ENCODE measurements at places on chromosomes 12 and 14.

DNA sequence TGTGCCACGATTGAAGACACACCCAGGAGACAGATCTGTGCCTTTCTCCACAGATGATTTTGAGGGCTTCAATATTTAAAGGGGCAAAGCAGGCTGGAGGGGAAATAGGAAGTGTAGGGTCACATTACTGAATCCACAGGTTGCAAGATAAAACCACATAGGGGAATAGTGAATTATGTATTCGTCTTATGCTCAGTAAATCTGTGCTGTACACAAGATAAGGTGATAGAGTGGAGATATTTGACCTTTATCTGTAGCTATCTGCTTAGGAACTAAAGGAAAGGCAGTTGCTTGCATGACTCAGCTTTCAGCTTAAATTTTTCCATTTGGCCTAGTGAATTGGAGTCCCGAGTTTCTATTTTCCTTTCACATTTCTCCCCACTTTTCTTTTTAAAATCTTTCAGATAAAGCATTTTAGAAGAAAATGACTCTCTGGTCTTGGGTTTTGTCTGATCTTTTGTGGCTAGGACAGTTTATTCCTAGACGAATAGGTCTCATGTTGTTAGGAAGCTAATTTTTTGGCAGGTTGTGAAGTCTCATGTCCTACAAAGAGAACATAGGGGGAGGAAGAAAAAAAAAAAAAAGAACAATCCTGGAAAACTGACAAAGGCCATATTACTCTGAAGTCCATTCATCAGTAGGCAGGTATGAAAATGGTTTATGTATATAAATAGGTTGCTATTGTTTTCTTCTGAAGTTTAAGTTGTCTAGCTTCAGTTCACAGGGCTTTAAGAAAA, 55.4 kb downstream of the FBXO33 start:
- DNase-seq, result no peak

DNA sequence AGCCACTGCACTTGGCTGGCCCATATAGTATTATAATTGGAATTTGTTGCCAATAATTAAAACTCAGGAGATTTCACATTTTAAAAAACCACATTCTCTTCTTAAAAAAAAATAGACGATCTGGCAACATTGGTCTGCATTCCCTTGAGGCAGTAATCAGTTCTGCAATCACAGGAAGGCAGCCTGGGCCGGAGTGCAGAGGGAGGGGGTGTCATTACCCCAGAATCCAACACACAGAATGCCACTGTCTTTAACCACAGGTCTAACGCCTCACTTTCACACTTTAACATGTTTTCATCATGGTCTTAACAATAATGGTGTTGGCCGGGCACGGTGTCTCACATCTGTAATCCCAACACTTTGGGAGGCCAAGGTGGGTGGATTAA, 100.1 kb downstream of the SCARB1 start:
- DNase-seq, result no peak

- DNase-seq, result peak; percentile 77
Observed at GRCh38 chr12:51009056-51009440, 17.1 kb downstream of the SLC11A2 start.

DNA sequence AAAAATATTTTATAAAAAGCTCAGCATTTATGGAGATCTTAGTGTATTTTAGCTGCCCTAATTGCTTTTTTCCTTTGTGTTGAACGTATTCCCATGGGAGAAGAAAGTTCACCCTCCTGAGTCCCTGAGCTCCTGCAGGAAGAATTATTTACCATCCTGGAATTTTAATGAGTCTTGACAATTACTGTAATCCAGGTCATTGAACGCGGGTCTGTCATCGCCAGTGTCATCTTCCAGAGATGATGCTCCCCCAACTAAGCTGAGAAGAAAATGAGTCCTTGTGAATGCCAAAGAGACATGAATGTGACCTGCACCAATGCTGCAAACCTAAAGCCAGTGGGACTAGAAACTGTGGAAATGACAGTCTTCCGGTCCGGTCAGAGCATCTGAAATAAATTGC, 129.5 kb downstream of the FBXL14 start:
- DNase-seq, result no peak

- no peak for DNase-seq
Observed at GRCh38 chr14:99755068-99755405, 38.2 kb upstream of the EML1 start.

- DNase-seq, result no peak
Observed at GRCh38 chr12:81617915-81618314, 141.2 kb downstream of the PPFIA2 start.

- no peak for DNase-seq
Observed at GRCh38 chr14:34369648-34370030, 92.4 kb downstream of the SPTSSA start.

DNA sequence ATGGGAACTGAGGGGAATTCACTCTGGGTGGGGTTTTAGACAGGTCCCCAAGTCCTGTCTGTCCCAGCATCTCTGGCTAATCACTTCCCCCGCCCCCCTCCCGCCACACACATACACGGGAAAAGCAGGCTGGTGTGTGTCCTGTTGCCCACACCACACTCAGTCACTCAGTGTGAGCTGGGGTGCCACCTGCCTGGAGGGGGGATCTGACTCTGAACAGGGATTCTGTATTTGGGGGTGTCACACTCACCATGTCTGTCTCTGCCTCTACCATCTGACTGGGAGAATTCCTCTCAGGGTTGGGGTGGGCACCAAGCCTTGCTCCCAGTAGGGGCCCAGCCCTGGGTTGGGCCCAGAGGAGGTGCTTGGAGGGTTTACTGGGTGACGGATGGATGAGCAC, 31.1 kb downstream of the SH2B3 start:
- DNase-seq, result no peak

DNA sequence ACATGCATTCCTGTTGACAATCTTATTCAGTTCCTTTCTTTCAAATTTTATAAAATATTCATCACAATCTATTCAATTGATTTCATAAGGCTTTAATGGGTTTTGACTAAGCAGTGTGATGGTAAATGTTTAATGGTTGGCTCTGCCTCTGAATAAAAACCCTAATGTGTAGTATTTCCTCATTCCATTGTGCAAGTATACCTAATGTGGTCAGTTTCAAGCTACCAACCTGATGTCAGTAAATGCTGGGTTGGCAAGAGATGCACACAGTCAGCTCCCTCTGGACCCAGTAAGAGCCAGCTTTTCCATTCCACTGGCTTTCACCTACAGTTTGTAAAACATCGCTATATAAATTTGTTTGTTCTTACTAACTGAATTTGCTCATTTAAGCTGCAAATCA, 53.9 kb downstream of the METTL25 start:
- DNase-seq, result no peak

- peak; percentile 38 for DNase-seq
Observed at GRCh38 chr14:23551266-23552028, at the start of gene ZFHX2. Gene ZFHX2, minus strand, starts transcription at chr14:23551765. Its CDS starts 16,440 bp downstream, at chr14:23535325.

GRCh38 chr14:40445020-40445419, 1012.8 kb upstream of the FBXO33 start:
- no peak for DNase-seq

GRCh38 chr12:12872934-12873275, 18.5 kb upstream of the GPRC5A start:
- no peak for DNase-seq

- no peak for DNase-seq
Observed at GRCh38 chr14:54343272-54344121, 53.3 kb upstream of the CDKN3 start.

DNA sequence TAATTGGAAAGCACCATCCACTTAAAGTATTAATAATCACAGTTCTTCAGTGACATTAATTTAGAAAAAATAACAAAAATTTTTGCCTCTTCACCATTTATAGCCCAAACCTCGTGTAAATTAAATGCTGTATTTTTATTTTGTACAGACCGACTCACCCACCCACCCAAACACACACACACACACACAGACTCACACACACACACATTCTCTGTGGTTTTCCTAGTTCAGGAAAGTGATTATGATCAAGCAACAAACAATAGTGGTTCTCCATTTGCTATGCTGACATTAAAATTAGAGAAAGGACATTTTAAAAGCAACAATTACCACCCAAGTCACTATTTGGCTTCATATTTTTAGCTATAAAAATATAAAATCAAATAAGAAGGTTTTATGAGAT, 112.5 kb upstream of the FLRT2 start:
- no peak for DNase-seq

DNA sequence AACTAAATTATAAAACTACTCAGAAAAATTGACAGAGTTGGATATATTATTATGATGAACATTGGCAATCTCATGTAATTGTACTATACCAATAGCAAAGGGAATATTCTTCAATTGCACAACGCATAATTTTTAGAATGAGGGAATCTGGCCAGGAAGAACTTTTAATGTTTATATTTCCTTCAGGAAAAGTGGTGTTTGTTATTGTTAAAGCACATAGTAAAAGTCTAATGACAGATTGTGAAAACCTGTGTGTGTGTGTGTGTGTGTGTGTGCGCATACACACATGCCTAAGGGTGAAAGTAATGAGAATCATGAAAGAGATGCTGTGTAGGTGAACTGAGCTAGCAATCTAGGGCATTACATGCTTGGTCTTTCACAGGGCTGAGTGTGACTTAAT, 877.7 kb downstream of the SLC6A15 start:
- no peak for DNase-seq

- DNase-seq, result no peak
Observed at GRCh38 chr12:68944296-68945076, 11.5 kb upstream of the CPM start.

GRCh38 chr14:102525219-102525928, 15.8 kb upstream of the ANKRD9 start:
- DNase-seq, result no peak

All from anterior cingulate cortex (tissue), 58 donors.